Nephron progenitor cell (in vitro differentiated cells): ENCODE measurements at places on chromosomes 13 and 19.

DNA sequence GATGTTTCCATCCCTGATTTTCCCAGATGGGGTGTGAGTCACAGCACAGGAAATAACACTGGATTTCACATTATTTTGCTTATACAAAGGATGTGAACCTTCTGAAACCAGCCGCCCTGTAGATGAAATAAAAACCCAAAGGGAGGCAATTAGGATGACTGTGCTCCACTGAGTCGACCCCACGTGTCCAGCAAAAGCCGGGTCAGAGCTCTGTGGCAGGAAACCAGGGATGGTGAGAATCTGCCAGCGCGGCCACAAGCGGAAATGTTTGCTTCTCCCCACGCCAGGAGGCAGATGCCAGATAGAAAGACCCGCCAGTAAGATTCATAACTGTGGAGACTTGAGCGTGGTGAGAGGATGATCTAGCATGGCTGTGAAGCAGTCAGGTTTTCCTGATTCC, 764.4 kb downstream of the LIG4 start:
- no peak for DNase-seq

DNA sequence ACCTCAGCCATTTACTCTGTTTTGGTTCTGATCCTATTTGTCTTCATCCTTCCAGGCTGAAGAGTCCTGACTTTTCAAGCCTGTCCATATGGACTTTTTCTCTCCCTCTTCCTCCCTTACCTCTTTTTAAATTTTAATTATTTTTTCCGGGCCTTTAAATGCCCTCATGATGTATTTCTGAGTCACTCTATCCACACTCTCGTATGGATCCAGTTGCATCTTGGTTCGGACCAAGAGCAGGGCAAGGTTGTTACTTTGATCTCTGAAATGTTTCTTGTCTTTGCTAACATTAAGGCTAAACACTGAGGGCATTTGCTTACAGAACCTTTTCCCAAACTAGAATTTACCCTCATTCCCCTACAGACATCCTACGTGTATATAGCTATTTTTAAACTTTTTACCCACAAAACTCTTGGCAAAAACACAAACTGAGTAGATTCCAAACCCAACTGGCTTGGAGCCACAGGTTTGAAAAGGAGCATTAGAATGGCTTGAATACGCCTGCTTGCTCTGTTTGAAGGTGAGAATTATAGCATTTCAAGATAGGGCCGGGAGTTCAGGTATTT, 47.4 kb upstream of the SERPINE3 start:
- no peak for DNase-seq

GRCh38 chr19:42028304-42029216, 34.5 kb upstream of the ATP1A3 start:
- peak; percentile 53 for DNase-seq

DNA sequence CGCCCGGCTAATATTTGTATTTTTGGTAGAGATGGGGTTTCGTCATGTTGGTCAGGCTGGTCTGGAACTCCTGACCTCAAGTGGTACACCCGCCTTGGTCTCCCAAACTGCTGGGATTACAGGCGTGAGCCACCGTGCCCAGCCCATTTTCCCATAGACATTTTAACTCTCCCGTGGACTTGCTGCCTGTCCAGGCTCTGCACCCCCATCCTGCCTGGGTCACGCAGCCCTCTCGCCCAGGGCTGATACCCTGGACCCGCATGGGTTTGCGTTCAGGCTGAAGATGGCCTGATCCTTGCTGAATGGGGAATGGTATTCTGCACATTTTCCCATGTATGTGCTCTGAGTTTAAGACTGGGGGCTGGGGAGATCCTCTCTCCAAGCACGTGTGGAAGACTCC, 46.0 kb upstream of the RANBP3 start:
- DNase-seq = no peak

GRCh38 chr13:106709522-106709921, 141.6 kb upstream of the ARGLU1 start:
- DNase-seq = no peak

DNA sequence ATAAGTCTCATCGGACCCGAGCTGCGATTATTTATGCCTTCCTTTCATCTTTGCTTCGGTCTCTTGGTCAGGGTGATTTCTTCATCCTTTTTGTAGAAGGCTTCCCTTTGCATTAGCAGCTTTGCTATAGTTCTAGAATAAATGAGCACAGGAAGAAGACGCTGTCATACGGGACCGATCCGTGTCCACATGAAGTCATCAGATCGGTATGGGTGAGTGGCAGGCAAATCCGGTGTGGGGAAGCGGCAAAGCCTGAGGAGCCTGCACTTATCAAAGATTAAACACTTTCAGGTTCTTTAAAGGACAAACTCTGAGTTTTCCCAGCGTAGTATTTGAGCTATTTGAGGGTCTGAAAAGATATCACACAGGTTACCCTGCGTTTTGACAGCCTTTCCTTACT, 119.3 kb downstream of the IRS2 start:
- no peak for DNase-seq

DNA sequence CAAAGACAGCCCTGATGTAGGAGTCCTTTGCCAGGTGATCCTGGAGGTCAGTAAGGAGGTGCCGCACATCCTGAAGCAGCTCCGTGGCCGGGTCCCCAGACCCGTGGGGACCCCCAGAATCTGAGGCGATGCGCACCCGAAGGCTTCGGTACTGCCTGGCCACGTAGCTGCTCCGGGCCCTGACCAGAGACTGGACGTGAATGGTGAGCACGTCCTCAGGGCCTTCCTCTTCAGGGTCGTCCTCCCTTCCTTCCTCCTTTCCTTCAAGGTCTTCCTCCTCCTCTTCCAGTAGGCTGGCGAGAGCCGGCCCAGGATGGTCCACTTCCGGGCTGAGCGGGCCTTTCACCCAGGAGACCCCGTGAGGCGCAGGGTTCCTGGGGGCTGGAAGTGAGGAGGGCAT, 7.5 kb downstream of the RINL start:
- DNase-seq = no peak

GRCh38 chr19:710767-711166, 2.0 kb downstream of the PALM start:
- DNase-seq = no peak

DNA sequence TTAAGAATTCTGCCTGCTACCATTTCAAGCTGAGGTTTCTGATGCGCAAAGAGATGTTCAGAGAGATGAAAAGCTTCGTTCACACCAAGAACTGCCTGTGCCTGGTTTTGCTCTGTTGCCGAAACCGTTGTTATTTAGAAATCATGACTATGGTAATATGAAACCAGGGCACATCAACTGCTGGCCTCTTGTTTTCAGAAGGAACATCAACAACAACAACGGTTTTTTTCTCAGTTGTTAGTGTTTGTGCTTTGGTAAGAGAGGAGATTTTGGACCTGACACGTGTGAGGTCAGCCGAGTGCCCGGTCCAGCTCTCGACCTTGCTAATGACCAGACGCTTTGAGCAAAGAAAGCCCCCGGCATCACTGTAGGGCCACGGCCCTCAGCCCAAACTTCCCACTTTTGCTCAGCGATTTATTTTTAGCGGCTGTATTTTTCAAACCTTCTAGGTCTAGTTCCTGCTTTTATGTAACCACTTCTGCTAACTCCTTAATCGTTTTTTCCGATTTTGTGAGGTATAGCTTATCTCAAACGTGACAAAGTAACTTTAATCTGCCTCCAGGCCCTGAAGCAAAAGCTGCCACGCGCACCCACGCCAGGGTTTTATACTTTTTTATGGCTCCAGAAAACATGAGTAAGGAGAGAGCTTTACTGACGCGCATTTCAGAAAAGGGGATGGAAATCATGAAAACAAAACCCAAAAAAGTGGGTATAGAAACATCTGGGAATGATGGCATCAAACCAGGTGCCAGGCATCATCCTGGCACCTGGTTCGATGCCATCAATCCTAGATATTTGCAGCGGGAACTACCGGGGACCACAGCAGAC, 42.0 kb downstream of the KLF2 start:
- DNase-seq = no peak

DNA sequence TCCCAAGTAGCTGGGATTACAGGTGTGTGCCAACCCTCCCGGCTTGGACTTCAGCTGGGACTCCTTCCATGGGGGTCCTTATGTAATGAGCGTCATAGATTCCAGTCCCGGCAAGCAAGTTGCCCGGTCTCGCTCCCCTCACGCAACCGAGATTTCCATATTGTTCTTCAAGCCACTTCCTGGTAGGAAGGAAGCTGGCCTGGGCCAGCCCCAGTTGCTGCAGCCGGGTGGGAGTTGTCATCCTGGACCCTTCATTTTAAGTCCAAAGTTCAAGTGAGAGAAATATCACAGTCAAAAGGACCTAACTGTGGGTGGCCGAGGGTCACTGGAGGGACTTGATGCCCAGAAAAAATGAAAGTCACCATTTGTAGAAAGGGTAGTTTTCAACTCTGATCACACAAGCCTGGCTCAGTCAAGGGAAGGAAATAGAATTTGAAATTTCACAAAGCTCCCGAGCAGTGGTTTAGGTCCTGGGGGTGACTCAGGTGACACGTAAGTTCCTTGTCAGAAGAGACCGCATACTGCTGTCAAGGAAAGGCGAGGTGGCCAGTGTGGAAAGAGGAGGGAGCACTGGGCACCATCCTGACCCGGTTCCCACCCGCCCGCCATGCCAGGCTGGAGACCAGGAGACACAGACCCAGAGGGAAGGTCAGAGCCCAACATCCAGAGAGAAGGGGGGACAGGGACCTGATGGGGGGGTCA, 5.3 kb downstream of the FGF21 start:
- DNase-seq = no peak

- no peak for DNase-seq
Observed at GRCh38 chr19:55474269-55475265, 1.9 kb upstream of the ZNF628 start.

GRCh38 chr13:99185606-99186005, 15.0 kb upstream of the UBAC2 start:
- no peak for DNase-seq

DNA sequence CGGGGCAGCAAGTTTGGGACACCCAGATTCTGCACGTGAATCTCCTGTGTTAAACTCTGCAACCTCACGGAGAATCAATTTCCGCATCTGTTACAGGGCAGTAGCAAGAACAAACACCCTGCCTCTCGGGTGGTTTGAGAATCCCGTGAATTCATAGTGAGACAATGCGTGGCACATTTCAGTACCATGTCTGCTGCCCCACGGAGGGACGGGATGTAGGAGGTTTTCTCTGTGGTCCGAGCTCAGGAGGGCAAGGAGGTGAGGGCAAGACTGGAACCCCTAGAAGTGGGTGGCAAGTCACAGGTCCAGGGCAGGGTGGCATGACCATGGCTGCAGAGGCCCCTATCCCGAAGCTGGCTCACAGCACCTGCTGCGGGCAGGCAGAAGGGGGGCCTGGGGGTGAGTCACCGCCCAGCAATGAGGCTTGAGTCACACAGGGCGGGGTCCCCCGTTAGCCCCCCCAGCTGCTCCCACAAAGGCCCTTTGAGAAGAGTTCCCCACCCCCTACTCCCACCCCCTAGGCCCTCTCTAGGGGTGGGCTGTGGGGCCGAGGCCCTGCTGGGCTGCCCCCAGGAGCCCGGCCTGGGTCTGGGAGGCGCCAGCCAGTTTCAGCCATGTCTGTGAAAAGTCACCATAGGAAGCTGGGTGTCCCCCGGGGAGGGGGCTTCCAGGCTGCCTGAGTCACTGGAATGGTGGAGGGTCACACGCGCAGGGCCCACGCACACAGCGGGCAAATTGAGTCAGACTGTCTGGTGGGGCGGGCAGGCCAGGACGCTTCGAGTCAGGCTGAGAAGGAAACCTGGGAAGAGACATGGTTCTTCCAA, 25.8 kb upstream of the NANOS3 start:
- DNase-seq = no peak

- no peak for DNase-seq
Observed at GRCh38 chr19:12733369-12734214, 892 bp downstream of the TRIR start.

GRCh38 chr13:110714797-110715394, 1.4 kb downstream of the ING1 start:
- DNase-seq = peak; percentile 63
